ENCODE measurements at places on chromosomes 7 and 10. TPM values are rescaled to one million over a fixed set of nuclear protein-coding genes. Genes with fewer than 3 reads are reported as not detected.

CHN2 gene
- not detected for total RNA-seq

RPEL1 gene
- not detected for total RNA-seq

PPP1R17 gene
- total RNA-seq: not detected

AGR2 gene
- total RNA-seq: not detected

CDK14 gene
- total RNA-seq: 35.1 TPM

LIPJ gene
- under 0.01 TPM for total RNA-seq

FAM237B gene
- not detected for total RNA-seq

NAT16 gene
- total RNA-seq: not detected

NRAP gene
- not detected for total RNA-seq

DRGX gene
- total RNA-seq: not detected

ADCY1 gene
- 0.12 TPM for total RNA-seq

GLI3 gene
- total RNA-seq: 3.7 TPM

CAMK2B gene
- total RNA-seq: 1.3 TPM

STRIP2 gene
- total RNA-seq: 2.9 TPM

SYT15 gene
- total RNA-seq: 0.06 TPM

FAM13C gene
- total RNA-seq: 3.4 TPM

NEUROD6 gene
- not detected for total RNA-seq

IDE gene
- 28.2 TPM for total RNA-seq
